ENCODE measurements at places on chromosomes 3 and 15.

DNA sequence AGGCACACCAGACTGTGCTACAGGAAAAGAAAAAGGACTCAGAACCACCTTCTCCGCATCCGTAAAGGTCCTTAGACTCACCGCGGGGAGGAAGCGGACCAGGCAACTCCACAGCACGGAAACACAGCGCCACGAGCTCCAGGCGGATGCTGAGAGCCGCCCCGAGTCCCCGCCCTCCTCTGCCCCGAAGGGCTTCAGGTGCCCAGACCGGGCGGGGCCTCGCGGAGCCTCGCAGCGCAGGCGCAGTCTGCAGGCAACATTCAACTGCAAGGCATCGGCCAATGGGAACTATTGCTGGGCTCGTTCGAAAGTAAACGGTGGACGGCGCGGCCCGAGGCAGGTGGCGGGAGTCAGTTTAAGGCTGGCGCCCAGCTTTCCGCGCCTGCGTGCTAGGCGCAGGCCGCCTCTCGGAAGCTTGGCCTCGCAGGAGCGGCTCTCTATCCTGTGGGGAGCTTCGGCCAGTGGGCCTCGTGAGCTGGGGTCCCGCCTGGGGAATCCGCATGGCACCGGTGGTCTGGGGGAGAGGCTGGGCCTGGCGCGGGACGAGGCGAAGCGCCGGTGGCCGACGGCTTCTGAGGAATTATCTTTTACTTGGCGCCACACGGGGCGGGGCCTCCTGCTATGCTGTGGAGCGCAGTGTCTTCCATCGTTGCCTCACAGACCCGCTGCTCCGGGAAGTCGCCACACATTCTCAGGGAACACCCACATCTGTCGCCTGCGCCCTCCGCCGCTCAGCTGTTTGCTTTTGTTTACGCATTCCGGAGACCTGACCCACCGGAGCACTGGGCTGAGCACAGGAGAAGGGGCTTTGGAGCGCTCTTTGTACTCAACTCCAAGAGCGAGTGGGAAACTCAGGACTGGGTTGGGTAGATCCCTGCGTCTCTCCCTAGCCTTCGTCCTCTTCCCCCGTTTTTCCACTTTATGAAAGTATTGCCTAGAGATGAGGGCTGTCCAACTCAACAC lies at the start of gene TRIM59:
Gene TRIM59, minus strand, starts transcription at position 151 of the 963 bp plus-strand sequence. CDS start 10,603 bp downstream, outside the sequence.
- peak; percentile 92 for DNase-seq

DNA sequence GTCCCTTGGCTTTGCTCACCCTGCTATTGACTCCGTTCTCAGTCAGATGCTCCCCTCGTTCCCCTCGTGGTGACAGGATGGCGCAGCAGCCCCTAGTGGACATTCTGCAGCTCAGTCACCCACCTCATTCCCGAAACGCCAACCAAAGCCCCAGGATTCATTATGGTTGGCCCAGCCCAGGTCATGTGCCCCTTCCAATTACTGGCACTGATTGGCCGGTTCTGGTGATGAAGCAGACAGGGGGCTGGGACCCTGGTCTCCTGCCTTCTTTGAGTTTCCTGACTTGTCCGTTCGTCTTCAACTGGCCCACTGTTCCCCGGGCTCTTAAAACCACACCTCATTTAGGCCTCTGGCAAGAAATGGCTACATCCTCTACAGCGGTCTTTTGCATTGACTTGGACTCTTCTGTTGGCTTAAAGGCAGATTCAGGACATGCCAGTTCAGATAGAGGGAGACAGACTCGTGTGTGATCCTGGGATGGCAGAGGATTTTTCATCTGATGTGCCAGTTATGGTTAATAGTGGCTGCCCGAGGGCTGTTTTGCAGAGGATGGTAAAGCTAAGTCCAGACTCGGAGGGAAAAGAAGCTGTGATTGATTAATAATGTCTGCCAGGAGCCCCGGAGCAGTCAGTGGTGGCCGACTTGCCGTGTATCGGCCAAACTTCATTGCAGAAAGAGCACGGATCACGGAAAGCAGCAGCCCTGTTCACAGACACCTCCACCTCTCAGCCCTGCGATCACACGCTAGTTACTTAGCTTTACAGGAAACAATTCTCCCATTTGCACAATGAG lies 37.8 kb downstream of the LSM3 start:
- peak; percentile 41 for DNase-seq

- DNase-seq, result no peak
Observed at GRCh38 chr15:27937851-27938250, 161.3 kb downstream of the OCA2 start.

- no peak for DNase-seq
Observed at GRCh38 chr3:73520931-73521461, 103.7 kb downstream of the PDZRN3 start.

GRCh38 chr3:24199300-24199699 lies 254.2 kb downstream of the NR1D2 start:
- no peak for DNase-seq

DNA sequence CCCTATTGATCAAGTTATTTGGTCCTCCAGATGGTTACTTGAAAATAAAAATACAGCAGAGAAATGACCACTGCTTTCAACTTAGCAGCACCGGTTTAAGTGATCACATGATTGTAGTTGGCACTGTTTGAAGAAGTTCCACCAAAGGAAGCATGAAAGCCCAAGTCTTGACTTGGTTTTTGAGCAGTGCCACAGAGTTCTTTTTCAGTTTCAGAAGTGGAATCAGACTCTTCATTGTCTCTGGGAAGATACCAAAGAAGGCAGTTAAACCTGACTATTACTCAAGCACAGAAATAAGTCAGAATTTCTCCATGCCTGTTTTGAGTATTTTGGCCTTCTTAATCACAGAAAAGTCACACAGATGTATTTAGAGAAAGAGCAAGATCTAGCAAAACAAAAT lies 66.7 kb downstream of the BBX start:
- DNase-seq, result no peak

GRCh38 chr15:65659502-65660052 lies 37.8 kb downstream of the SLC24A1 start:
- DNase-seq, result no peak

GRCh38 chr3:118559286-118559685 lies 475.4 kb downstream of the IGSF11 start:
- DNase-seq, result no peak

DNA sequence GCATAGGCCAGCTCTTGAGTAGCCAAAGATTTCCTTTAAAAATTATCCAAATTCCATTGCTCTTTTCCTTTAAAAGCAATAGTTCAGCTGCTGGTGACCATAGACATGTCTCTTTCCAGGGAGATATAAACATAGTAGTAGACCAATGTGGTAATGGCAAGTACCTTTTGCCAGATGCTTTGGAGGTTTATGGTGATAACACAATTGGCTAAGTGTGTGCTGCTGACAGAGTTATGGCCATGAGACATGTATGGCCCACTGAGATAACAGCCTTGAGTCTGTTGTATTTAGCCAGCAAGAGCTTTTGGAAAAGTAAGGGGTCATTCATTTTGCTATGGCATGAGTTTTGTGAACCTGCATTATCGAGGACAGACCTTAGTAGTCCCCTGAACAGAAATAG lies 1146.8 kb downstream of the TUSC7 start:
- no peak for DNase-seq

- DNase-seq, result no peak
Observed at GRCh38 chr3:23654571-23654970, 151.2 kb upstream of the UBE2E1 start.

GRCh38 chr3:113174801-113175485 lies 36.4 kb upstream of the BOC start:
- DNase-seq, result no peak

DNA sequence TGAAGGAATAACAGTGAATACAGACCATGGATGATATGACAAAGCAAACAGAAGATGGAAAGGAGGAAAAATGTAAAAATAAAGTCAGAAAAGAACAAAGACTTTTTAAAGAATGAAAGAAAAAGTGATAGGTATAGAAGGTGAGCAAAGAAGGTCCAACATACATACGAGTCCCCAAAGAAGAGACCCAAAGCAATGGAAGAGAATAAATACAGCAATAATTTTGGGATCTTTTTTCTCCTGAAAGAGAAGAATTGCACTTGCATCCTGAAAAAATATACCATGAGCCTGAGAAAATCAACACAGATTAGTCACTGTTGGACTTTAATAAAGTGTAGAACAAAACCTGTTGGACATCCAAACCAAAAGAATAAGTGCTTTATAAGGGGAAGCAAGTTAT lies 85.3 kb upstream of the SLC6A1 start:
- DNase-seq, result no peak

DNA sequence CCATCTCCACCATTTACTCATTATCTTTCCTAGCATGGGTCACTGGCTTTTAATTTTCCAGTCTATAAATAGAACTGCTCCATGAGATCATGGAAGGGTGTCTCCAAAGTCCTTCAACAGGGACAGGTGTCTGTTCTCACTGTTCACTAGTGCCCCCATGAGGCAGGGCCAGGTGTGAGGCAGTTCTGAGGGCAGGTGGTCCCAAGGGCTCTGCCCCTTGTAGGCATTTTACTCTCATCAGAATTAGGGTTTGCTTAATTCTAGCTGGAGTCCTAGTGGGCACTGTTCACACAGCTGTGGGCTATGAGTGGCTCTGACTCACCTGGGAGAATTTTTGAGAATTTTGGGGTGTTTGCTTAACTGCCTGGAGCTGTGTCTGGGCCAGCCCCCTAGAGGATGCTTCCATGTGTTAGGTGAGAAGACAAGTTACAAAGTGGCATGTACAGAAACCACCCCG lies 248.0 kb upstream of the LYSMD4 start:
- DNase-seq, result no peak

- DNase-seq, result no peak
Observed at GRCh38 chr3:195181113-195181498, 89.9 kb downstream of the XXYLT1 start.

GRCh38 chr3:123648696-123649405 lies 64.0 kb upstream of the HACD2 start:
- no peak for DNase-seq

- DNase-seq, result no peak
Observed at GRCh38 chr15:72782274-72783003, 1.1 kb downstream of the ADPGK start.

GRCh38 chr3:197376020-197376419 lies 77.6 kb upstream of the DLG1 start:
- no peak for DNase-seq

- no peak for DNase-seq
Observed at GRCh38 chr3:193865896-193866480, 270.0 kb upstream of the HES1 start.

DNA sequence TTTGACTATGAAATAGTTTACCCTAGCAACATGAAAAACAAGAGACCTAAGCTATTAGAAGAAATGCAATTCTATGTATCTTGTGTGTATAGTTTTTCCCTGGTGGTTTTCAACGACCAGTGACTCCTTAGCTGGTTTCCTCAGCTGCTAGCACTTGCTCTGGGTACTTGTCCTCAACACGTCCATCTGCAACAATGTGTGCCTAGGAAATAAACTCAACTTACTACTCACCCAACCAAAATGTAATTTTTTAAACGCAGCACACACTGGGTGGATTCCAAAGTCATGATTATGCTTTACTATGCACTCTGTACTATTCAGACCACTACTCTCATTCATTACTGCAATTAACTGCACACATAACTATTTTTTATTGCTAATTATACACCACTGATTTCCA lies 31.0 kb downstream of the CPA3 start:
- no peak for DNase-seq

GRCh38 chr3:197491923-197492664 lies 63.7 kb downstream of the BDH1 start:
- DNase-seq, result no peak

DNA sequence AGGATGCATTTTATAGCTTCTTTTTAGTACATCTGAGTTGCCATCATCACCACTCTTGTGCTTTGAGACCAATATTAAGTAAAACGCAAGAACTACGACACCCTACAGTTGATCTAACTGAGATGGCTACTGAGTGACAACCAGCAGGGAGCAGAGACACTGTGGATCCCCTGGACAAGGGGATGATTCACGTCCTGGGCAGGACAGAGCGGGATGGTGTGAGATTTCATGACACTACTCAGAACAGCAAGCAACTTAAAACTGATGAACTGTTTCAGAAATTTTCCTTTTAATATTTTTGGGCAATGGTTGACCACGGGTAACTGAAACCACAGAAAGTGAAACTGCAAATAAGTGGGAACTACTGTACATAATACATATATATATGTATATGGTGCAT lies 299.2 kb downstream of the ADAMTS17 start:
- DNase-seq, result no peak

- DNase-seq, result no peak
Observed at GRCh38 chr15:83320844-83321243, 36.4 kb upstream of the BNC1 start.

DNA sequence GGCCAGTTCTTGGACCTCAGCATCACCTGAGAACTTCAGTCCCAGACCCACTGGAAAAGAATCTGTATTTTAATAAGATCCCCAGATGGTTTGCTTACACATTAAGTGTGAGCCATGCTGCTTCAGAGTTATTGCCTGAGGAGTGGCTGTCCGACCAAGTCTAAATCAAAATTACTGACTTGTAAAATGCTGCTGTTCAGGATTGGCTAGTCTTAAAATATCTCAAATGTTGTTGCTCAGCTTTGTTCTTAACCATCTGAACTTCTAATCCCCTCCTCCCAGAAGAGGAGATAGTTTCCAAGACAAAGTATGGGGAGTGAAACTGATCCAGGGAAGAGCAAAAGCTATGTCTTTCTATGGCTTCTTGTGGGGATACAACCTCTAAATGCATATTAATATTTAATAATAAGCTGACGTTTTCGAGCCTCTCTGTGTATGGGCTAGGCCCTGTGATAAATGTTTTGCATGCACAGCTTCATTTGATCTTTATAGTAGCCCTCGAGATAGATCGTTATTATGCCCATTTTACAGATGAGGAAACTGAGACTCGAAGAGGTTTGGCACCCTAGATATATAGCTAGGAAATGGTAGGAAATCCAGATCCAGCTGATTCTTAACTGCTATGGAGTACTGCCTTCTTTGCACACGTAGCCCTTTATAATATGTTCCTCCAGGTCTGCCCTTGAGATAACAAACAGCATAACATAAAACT lies 52.2 kb downstream of the DNASE1L3 start:
- DNase-seq, result no peak

GRCh38 chr15:75178938-75179745 lies 22.5 kb upstream of the C15orf39 start:
- DNase-seq, result no peak

DNA sequence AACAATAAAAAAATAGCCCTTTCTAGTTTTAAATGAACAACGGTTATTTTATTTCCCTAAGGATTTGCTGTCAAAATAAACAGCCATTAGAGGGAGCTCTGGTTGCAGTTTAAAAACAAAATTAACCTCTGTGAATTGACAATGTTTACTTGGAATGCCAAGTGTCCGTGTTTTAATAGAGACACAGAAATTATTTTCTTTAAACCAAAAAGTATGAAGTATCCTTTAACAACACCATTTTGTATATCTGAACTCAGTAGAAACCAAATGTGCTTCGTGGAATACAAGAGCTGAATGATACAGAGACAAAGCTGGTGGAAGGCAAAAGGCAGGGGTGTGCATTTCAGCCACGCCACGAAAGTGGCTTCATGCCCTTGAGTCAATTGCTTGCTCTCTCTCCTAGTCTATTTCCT lies 74.4 kb downstream of the MOBP start:
- no peak for DNase-seq

GRCh38 chr3:33831053-33831452 lies 32.6 kb downstream of the PDCD6IP start:
- DNase-seq, result no peak

Measured in activated naive CD8-positive, alpha-beta T cell treated with anti-CD3 and anti-CD28 coated beads, Interleukin-2, amount 50 U/mL, for 16 hours (primary cell).